ENCODE measurements at places on chromosomes 7 and 10. TPM values are rescaled to one million over a fixed set of nuclear protein-coding genes. Genes with fewer than 3 reads are reported as not detected.

GRCh38 chr7:126780993-126781392 lies 471.7 kb downstream of the GRM8 start:
- DNase-seq, result no peak

DNA sequence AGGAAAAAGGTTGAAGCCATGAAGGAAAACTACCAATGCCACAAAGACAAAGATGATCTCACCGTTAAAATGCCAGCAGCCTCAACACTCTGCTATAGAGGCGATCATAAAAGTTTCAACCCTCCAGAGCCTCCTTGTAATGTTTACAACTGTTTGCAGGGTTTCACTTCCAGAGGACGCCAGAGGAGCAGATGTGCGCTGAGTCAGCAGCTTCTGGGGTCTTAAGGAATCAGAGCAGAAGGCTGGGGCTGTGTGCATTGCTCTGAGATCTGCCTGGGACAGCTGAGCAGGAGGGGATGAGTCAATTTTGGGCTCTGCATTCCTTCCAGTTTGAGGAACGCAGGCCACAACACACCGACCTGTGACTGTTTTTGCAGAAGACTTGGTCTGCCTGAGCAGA lies 98.3 kb downstream of the TMEM130 start:
- DNase-seq, result no peak

GRCh38 chr7:24717694-24718320 lies 39.5 kb downstream of the GSDME start:
- no peak for DNase-seq

CASTOR2 gene
- total RNA-seq, result 14.0 TPM

GIMAP4 gene
- total RNA-seq, result 6.5 TPM

NEUROD6 gene
- total RNA-seq, result not detected

- no peak for DNase-seq
Observed at GRCh38 chr7:123867225-123867624, 22.3 kb downstream of the HYAL4 start.
